ENCODE measurements at places on chromosomes 2 and 18. TPM values are rescaled to one million over a fixed set of nuclear protein-coding genes. Genes with fewer than 3 reads are reported as not detected.

Gene MYO3B
- total RNA-seq: not detected

GRCh38 chr2:234687718-234688475 is 191.0 kb upstream of the ARL4C start:
- DNase-seq: no peak

GRCh38 chr18:35038881-35039491 is 2.2 kb upstream of the MAPRE2 start:
- DNase-seq: no peak

GRCh38 chr2:128271597-128271910 is 47.1 kb downstream of the HS6ST1 start:
- no peak for DNase-seq

- DNase-seq: no peak
Measured at GRCh38 chr2:118333664-118334063, 245.4 kb downstream of the INSIG2 start.

All from astrocyte (in vitro differentiated cells and primary cell).